NCI-H69 (cell line): ENCODE measurements at places on chromosomes 7 and 10.

DNA sequence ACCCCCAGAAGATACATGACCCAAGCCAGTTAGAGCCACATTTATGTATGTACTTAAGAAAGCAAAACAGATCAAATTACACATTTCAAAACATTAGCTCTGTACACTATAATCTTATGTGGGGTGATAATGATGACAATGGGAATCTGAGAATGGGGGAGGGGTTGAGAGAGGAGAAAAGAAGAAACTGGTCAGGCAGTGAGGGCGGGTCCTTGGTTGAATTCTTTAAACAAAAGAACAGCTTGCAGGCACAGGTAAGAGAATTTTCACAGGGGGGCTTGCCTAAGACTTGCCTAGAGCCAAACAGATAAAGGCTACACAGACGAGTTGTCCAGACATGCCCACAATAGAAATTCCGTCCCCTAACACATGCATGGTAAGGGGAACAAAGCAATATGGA lies 76.8 kb upstream of the PTER start:
- peak; percentile 63 for DNase-seq

DNA sequence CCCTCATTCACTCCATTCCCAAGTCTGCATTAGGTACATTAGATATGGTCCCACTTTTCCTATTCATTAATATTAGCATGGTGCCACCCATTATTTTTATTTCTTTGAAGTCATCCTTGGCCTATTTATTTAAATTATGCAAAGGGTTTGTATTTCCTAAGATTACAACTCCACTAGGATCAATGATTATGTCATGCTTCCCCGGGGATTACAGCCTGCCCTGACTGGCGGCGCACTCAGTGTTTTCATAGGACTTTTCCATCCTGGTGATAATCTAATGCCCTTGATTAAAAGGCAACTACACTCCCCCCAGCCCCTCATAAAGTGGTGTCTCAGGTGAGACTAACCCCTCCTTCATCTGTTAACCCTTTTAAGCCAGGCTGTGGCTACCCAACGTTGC lies 187.2 kb downstream of the POU6F2 start:
- DNase-seq, result no peak

DNA sequence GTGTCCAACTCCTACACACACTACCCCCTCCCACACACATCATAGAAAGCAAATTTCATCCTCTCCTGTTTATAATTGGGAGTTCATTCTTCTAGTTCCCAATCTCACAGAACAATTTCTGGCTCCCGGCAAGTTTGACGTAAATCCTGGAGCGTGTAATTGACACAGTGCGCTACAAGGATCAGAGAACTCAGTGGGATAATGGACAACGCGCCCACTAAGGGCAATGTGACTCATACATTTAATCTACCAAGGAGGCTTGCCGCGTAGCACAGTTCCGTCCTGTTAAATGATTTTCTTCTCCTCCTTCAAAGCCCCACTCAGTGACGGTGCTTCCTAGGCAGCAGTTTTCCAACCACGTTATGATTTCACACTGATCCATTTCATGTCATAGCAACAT lies 277.6 kb downstream of the SFMBT2 start:
- no peak for DNase-seq

- no peak for DNase-seq
These were observed 23.8 kb downstream of the PLPP4 start for GRCh38 chr10:120480848-120481247.

DNA sequence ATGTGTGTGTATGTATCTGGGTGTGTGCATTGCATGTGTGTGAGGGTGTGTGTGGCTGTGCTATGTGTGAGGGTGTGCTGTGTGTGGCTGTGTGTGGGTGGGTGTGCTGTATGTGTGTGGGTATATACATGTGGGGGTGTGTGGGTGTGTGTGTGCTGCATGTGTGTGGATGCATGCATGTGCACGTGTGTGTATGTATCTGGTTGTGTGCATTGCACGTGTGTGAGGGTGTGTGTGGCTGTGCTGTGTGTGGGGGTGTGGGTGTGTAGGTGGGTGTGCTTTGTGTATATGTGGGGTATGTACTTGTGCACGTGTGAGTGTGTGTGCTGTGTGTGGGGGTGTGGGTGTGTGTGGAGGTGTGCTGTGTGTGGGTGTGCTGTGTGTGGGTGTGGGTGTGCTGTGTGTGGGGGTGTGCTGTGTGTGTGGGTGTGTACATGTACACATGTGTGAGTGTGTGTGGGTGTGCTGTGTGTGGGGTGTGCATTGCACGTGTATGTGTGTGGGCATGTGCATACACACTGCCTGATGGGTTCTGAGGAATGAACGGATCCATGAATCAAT lies 579.8 kb downstream of the PTPRN2 start:
- no peak for DNase-seq

DNA sequence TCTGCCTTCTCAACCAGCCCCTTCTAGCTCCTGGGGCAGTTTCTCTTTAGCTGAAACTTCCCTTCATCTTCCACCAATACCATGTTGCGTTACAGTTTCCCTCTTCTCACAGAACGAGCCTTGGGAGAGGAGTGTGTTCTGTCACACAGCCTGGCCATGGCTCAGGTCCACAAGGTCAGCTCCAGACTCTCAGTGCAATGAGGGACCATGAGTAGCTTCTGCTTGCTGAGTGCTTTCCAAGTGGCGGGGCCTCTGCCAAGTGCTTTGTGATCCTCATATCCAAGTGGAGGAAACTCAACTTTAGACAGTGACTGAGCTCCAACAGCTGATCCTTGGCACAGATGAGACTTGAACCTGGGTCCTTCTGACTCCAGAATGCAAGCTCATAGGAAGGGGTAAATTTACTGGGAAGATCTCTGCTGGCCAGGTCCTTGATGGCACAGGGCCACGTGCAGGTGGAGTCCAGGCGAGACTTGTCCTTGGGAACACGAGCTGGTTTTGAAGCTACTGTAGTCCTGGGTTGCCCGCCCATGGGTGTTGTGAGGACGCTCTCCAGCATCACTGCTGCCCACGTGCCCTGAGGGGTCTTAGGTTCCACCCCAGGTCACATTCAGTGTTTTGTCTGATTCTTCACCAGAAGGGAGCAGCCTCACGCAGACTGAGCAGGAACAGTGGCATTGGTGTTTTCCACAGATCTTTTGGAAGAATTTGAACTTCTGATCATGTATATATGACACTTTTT lies 238.0 kb downstream of the EBF3 start:
- no peak for DNase-seq

GRCh38 chr7:41003611-41003940 lies 699.3 kb downstream of the INHBA start:
- DNase-seq, result peak; percentile 37

DNA sequence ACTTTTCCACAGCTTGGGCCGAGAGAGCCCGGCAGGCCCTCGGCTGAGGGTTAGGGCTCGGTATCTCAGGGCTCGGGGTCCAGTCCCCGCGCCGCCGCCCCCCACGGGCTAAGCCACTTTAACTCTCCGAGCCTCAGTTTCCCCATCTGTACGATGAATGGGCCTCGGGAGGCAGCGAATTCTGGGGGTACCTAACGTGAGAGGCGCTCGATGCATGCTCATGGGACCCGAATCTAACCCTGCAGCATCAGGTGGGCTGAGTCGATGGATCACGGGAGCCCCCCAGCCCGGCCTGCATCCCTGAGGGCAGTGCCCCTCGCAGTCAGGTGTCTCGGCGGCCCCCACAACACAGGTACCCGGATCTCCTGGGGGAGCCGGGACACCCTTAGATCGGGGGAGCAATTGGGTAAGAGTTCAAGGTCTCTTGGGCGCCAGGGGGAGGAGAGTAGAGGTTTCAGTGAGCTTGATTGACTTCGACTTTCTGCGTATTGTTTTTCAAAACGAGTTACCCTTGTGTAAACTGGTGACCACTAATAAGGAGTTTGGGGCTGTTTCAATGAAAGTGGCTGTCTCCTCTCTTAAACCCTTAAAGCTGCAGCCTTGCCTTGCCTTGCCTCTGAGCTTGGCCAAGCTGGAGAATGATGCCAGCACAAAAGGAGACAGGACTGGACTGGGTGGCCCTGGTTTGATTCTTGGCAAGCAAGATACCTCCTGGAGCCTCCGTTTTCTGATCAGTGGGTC lies 631 bp downstream of the POR start:
- DNase-seq, result peak; percentile 75

DNA sequence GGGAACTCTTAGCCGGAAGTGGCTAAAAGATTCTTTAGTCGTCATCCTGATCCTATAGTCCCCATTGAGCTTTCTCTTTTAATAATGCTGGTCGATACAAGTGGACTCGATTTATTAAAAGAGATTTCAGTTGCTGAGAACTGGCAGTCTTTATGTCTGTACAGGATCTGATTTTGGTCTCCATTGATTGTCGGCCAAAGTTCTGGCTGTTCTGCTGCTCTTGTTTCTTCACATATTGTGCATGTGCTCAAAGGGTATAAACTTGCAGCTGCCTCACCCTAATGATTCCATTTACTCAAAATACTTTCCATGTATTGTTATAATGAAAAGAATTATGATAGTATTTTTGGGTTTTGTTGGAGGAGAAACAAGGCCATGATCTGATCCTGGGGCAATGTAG lies 100.7 kb upstream of the CTTNBP2 start:
- DNase-seq, result no peak

- DNase-seq, result no peak
These were observed 138.0 kb downstream of the CDH23 start for GRCh38 chr10:71534568-71535194.

DNA sequence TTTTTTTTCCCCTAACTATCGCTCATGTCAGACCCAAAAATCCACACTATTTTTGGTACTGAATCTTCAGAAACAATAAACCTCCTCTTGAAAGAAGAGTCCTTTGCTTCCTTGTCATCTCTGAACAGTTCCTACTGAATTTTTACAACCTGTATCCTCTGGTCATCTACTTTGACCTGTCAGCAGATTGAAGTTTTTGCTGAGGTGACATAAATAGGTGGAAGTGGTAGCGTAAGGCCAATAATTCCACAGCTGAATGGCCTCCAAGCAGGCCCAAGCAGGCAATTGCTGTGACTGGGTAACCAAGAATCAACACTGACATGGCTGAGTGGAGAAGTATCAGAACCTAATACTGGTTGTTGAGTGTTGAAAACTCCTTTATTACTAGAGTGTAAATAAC lies 117.4 kb upstream of the MAGI2 start:
- no peak for DNase-seq
